ENCODE measurements at places on chromosomes 12 and 14. TPM values are rescaled to one million over a fixed set of nuclear protein-coding genes. Genes with fewer than 3 reads are reported as not detected.

The GPR68 gene
- total RNA-seq, result 0.30 TPM

The OR11H7 gene
- not detected for total RNA-seq

The MMAB gene
- 29.1 TPM for total RNA-seq

The CAND1 gene
- 61.0 TPM for total RNA-seq

Measured in A549 treated with AZD2906 at 1 μM for 4 hours (cell line).